Stimulated activated CD4-positive, alpha-beta T cell treated with anti-CD3 and anti-CD28 coated beads, Interleukin-1b, Interleukin-23, amount 100 ng/mL, for 1 hour (primary cell): ENCODE measurements at places on chromosomes 16 and 17.

DNA sequence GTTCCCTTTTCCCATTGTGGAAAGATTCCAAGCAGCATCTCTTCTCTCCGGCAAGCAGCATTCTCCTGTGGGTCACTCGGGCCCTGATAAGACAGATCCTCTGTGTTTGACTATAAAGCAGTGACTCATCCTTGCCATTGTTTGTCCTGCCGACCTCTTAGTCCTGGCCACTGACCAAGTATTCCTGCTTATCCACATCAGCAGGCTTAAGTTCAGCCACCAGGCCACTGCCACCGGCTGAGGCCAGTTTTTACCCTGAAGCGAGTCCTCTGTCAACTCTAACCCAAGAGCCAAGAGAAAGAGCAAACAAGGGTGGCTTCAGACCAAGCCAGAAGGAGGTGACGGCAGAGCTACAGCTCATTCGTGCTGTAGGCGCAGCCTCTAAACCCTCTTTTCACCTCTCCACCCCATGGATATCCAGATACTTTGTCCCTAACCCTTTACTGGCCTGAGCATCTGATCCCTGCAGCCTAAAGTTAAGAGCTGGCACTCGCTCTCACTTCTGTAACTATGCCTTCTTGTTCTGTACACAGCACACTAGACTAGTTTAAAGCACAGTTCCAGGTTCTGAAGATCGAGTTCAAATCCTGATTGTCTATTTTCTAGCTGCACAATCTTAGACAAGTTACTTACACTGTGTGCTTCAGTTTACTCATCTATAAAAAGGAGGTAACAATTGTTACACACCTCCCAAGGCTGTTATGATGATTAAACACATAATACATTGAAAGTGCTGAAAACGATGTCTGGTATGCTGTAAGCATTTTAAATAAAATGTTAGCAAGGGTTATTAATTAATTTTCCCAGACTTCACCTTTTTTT lies 31.0 kb downstream of the SOX9 start:
- no peak for DNase-seq

DNA sequence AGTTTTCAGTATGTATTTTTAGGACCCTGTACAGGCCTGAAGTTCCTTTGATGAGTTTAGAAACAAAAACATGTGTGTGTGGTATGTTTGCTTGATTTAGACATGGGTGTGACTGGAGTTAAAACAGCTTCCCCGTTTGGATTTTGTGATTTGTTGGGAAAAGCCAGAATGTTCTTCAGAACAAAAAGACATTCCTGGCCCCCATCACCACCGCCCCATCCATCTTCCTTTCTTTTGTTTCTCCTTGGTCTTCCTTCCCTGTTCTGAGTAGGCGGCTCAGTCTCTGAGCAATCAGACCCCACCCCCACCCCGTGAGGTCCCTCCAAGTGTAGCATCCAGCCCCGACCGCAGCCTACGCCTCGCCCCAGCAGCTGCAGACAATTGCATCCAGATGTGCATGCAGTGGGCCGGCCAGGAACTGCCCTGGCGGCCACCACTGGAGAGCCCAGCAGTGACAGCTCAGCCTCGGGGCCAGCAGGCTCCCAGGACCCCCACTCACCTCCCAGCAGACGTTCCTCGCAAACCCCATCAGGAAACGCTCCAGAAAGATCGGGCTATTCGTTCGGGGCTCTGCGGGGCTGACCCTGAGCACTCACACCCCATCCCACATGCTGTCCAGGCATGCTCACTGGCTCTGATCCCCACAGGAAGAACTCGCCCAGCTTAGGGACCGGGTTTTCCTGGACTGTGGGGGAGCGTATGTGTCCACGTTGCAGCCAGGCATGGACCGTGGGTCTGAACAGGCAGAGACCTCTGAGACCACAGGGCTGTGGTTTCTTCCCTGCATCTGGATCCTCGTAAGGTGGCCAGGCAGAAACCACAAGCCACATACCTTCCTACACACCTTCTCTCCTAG lies 99.8 kb upstream of the CDH5 start:
- no peak for DNase-seq

GRCh38 chr16:64269756-64270155 lies 852.1 kb downstream of the CDH11 start:
- DNase-seq, result no peak

DNA sequence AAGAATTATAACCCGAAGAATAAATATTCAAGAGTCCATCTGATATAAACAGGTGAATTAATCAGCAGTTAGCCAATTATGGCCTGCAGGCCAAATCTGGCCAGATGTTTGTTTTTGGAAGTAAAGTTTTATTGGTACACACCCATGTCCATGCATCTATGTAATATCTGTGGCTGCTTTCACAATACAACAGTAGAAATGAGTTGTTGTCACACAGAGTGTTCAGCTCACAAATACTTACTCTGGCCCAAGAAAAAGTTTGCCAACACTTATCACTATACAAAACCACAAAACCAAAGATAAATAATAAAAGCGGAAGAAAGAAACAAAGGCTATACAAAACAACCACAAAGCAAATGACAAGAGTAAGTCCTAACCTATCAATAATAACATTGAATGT lies 109.4 kb downstream of the CDYL2 start:
- no peak for DNase-seq

DNA sequence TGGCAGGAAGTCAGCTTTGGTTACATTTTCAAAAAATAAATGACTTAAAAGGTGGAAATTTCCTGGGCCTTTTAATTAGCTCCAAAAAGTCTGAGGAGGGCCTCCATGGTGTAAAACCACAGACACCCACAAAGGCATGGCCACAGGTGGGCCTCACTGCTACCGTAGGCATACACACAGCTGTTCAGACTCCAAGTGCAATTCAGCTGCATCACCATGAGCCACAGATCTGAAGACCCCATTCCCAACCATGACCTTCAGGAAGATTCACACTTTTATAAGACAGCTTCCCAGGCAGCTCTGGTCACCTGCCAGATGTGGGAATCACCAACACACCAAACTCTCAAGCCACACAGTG lies 20.6 kb downstream of the CSNK2A2 start:
- DNase-seq, result no peak

DNA sequence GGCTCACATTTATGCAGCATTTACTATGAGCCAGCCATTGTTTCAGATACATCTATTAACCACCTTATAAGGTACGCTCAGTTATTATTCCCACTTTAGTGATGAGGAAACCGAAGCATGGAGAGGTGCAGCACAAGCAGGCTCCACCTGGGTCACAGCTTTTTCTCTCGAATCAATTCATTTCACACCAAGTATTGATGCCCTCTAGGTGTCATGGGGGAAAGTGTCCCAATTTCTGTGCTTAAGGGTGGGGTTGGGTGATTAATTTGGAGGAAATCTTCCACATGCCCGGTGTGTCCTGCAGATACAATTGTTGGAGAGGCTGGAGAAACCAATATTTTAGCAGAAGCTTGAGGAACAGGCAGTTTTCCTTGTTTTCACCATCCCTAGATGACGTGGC lies 62.7 kb upstream of the DNAJA2 start:
- no peak for DNase-seq

DNA sequence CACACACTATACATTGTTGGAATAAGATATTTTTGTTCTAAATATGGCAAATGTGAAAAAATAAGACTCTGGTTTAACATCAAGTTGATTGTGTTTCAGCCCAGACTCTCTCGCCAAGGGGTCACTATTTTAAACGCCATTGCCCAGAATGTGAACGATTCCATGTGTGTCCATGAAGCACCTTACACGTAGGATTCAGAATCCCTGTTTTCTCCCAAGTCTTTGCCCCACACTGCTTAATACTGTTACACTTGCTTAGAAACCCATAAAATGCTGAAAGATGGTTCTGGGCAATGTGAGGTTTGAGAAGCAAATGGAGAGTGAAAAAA lies 7.7 kb downstream of the HS3ST3B1 start:
- no peak for DNase-seq

- no peak for DNase-seq
Measured at GRCh38 chr17:58153046-58153445, 4.9 kb downstream of the OR4D1 start.

GRCh38 chr16:12149971-12150370 lies 173.4 kb downstream of the SNX29 start:
- DNase-seq, result no peak

DNA sequence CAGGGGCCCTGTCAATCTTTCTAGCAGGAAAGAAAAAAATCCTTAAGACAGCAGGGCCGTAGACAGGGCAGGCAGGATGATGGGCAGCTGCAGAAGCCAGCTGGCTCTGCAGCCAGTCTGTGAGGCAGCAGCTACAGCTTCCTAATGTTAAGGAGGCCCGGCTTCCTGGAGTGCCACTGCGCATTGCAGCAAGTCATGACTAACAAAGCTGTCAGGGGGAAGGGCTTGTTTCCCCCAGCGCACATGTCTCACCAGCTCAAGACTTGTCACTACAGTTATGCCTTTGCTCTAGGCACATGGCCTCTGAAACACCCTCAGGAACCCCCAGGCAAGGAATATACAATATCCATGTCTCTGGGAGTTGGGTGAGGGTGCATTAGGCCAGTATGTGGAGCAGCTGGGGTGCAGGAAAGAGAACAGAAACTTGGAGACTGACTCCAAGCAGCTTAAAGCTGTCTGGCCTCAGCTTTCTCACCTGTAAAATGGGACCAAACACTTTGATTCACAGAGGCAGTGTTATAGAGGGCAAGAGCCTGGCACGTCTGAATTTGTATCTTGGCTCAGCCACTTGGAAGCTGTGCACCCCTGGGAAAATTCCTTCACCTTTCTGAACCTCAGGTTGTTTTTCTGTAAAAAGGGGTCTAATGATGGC lies 220.0 kb downstream of the HAPSTR1 start:
- DNase-seq, result no peak

- no peak for DNase-seq
Measured at GRCh38 chr16:64453646-64454045, 668.2 kb downstream of the CDH11 start.

- no peak for DNase-seq
Measured at GRCh38 chr17:3641717-3642486, 5.3 kb downstream of the CTNS start.

- DNase-seq, result peak; percentile 19
Measured at GRCh38 chr17:81831957-81832607, 1.0 kb downstream of the MCRIP1 start.

- no peak for DNase-seq
Measured at GRCh38 chr17:43674394-43674793, 12.7 kb upstream of the MEOX1 start.

DNA sequence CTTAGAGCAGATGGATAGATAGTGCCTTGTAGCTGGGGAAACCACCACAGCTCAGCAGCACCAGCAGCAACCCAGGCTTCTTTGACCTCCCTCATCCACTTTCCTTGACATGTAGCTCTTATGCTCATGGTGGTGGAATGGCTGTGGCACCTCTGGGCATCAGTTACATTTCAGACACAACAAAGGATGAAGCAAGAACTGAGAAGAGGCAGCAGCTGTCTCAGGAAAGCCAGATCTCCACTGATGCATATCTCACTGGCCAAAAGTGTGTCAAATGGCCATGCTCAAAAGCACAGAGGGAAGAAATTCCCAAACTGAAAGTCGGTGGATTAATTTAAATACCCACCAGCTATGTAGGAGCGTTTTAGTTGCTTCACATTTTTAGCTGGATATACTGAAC lies 671.4 kb upstream of the SALL1 start:
- no peak for DNase-seq

- DNase-seq, result no peak
Measured at GRCh38 chr17:38540514-38541045, 65.2 kb downstream of the SRCIN1 start.

DNA sequence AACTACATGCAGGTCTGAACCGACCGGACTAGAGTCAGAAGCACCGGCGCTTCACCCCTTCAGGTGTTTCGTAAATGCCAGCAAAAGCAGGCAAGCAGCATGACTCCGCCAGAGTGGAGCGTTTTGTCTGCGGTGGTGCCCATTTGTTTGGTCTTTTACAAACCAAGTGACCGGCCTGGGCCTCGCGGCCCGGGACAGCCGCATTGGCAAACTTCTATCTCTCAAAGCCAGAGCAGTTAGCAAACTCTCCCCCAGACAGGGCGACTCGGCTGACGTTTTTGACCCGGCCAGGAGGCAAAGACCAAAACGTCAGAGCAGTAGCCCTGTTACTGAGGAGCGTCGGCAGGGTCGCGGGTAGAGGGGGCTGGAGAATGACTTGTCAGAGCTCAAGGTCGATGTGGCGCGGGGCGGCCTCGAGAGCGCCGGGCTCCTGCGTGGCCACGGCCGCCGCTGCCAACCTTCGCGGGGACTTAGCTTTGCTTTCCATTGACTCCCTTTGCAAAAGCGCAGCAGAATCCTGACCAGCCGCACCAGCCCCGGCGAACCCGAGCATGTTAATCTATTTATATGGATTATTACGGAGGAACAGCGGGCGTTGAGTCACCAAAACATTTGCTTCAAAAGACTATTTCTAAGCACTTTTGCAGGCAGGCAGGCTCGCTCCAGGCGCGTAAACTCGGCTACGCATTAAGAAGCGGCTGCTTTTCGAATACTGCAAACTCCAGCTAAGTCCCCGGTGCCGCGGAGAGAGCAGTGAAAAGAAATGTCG lies 763 bp upstream of the SOX9 start:
- no peak for DNase-seq

DNA sequence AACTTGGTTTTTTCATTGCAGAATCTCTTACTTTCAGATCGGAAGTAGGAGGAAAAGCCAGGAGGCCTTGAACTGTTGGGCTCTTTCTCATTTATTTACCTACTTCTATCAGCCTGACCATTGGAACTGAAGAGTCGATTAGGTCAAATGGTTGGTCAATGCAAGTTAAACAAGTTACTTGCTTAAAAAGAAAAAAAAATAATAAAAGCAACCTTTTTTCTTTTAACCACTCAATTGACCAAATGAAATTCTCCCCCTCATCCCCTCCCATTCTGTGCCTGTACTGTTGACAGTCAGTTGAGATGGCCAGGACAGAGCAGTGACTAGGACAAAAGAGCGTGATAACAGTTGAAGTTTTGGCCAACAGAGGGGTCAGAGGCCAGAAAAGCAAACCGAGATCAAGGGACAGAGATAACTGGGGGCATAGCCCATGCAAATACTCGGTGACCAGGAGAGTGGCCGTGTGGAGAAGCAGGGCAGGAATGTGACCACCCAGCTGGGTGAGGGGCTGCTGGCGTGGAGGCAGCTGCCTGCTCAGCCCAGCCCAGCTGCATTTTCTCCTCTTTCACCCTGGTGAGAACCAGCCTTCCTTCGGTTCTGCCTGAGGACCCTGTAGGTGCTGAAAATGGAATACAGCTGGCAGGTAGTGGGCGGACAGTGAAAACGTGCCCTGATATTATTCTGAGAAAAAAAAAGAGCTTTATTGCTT lies 72.2 kb downstream of the HS3ST3B1 start:
- DNase-seq, result no peak

- no peak for DNase-seq
Measured at GRCh38 chr17:63609816-63610573, 9.3 kb downstream of the TACO1 start.

DNA sequence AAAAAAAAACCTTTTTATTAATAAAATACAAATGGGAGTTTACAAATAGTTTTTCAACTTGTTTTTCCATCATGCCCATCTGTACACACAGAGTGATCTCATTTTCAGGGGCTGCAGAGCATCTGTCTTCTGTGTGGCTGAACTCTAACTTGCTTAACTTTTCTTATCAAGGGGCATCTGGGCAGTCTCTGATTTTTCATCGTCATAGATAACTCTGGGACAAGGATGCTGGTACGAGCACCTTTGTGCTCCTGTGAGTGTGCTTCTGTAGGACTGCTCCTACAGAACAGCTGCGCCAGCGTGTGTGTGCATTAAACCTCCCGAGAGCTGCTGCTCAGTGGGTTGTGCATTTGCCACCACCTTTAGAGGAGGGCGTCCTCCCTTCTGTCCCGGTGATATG lies 34.6 kb upstream of the TAC4 start:
- no peak for DNase-seq
